ENCODE measurements at places on chromosomes 16 and 17.

DNA sequence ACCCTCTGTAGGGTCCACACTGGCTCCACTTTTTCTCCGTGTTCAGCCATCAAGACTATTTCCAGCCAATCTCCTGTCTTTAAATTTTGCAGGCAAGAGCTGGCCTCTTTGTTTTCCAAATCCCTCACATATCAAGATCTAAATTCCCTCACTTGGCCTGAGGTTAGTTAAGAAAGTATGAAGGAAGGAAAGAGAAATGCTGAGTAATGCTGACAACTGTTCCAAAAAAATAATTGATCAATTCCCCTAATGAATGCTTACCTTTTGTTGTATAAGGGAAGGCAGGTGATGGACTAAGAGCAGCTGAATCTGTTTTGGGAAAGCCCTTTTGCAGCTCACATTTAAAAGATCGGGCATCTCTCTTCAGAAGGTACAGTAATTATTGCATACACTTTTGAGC lies 105.1 kb upstream of the KCNJ16 start:
- no peak for DNase-seq

- DNase-seq = no peak
These were observed 5.6 kb upstream of the TEX19 start for GRCh38 chr17:82353484-82353883.

DNA sequence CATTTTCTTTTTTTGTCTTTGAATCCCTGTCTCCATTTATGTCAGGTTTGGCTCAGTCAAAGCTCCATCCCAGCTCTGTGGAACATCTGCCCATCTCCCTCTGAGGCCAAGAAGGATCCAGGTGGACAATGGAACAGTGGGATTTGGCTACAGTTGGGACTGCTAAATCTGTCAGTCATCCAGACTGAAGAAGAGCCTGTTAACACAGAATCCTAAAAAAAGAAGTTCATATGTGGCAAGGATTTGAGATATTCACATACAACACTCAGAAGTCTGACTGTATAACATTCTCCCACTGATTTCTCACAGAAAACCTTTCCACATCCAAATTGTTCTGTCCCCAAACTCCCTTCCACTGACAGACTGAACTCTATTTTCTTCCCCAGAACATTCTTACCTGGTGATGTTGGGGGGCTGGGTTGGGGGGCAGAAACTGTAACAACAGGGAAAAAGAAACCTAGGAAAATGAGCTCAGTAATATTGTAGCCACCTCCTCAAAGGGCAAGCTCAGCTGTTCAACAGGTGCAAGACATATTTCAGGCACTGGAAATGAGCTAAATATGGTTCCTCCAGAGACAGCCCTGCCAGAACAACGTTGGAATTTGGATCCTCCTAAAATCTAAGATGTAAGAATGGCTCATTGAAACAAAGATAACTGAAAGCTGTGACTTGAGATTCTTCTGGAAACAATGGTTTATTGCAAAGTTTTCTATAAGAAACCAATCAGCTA lies 301.5 kb upstream of the CDH5 start:
- DNase-seq = no peak

GRCh38 chr16:2365397-2366294 lies 25.1 kb upstream of the ABCA3 start:
- no peak for DNase-seq

GRCh38 chr17:82979718-82980117 lies 99.7 kb upstream of the METRNL start:
- no peak for DNase-seq

DNA sequence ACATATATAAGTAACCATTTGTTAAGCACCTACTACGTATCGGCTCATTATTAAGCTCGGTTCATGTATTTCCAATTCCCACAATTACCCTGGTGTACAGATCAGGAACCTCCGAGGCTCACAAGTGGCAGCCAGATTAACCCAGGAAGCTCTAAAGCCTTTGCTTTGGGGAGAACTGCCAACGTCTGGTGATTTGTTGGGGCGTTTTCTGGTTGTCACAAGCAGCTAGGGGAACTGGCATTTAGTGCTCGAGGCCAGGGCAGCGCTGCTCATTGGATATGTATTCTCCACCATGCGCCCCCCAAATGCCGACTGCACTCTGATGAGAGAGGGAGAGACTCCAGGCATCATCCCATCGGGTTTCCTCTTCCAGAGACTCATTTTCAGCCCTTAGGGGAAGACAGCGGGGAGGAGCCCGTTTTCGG lies 541 bp downstream of the ZNF18 start:
- peak; percentile 30 for DNase-seq

DNA sequence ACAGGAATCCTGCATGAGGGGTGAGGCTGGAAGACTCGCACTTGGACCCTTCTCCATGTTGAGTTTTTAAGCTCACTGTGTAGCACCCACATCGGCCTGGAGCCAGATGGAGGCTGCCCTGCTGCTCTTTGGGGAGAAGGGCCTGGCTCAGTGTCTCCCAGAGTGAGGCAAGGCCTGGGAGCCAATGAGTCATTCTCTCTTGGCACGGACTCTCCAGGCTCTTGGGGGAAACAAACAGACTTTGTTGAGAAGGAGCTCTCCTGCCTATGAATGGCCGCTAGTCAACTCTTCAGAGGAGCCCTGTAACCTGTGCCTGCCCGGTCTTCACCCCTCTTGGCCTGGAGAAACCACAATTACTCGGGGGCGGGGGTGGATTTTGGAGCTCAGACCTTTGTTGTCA lies 50.8 kb upstream of the MAF start:
- DNase-seq = no peak

DNA sequence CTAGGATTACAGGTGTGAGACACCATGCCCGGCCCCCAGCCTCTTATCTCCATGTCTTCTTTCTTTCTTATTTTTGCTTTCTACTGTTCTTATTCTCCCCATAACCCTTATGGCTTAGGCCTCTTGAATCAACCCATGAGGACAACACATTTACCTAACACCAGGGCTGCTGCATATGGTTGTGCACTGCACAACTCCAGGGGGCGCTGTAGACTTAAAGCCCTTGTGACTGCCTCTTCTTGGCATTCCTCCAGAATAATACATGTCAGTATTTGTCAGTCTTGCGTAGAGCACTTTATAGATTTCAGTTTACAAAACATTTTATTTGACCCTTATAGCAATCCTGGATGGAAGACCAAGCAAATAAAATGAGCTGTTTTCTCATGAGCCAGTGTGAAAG lies 225.0 kb upstream of the SALL1 start:
- no peak for DNase-seq
